Progenitor cell of endocrine pancreas (in vitro differentiated cells): ENCODE measurements at places on chromosomes 2 and 18. TPM values are rescaled to one million over a fixed set of nuclear protein-coding genes. Genes with fewer than 3 reads are reported as not detected.

- no peak overlapping the region for H3K4me3 ChIP-seq
- H3K27ac ChIP-seq = no peak overlapping the region
- no peaks in the 10 kb centered on the region for H3K27me3 ChIP-seq
Observed at GRCh38 chr2:169345486-169346437, 16.6 kb downstream of the LRP2 start.

DNA sequence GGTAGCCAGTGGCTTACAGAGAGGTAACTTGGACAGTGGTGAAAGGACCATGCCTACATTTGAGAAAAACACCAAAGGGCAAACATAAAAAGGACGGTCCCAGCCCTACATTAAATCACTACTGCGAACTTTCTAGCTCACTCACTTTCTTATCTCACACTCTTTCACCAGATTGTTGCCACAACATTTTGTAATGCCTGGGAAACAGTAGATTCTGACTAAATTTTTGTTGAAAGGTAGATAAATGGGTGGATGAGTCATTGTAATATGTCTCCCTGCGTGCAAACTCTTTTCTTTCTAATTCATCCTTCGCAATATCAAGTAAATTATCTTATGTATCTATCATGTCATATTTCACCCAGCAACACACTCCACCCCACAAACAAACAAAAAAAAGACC lies 192.2 kb downstream of the IRS1 start:
- H3K4me3 ChIP-seq = no peak overlapping the region
- H3K36me3 ChIP-seq = no peaks in the 10 kb centered on the region
- H3K27me3 ChIP-seq = no peaks in the 10 kb centered on the region
- DNase-seq = no peak

- peaks cover 7% of the 10 kb centered on the region for H3K4me1 ChIP-seq
- H3K36me3 ChIP-seq = no peaks in the 10 kb centered on the region
- no peaks in the 10 kb centered on the region for H3K27me3 ChIP-seq
- no peak for DNase-seq
- no peak overlapping the region for H3K4me3 ChIP-seq
Observed at GRCh38 chr2:180523621-180524340, 456.6 kb upstream of the UBE2E3 start.

- no peak for DNase-seq
- H3K27ac ChIP-seq = no peak overlapping the region
- no peaks in the 10 kb centered on the region for H3K36me3 ChIP-seq
- peaks cover 3% of the 10 kb centered on the region for H3K4me1 ChIP-seq
Observed at GRCh38 chr2:157324331-157324843, 1.2 kb downstream of the ERMN start.

The REG3A gene
- not detected in 2 replicates for total RNA-seq
